ENCODE measurements at places on chromosomes 4 and X. TPM values are rescaled to one million over a fixed set of nuclear protein-coding genes. Genes with fewer than 3 reads are reported as not detected.

BEX5 gene
- total RNA-seq, result not detected

GRCh38 chr4:793941-794621 is 31.8 kb downstream of the CPLX1 start:
- peaks cover 39% of the 10 kb centered on the region for H3K27me3 ChIP-seq
- H3K36me3 ChIP-seq, result no peaks in the 10 kb centered on the region
- DNase-seq, result no peak
- no peaks in the 10 kb centered on the region for H3K4me1 ChIP-seq
- no peak overlapping the region for H3K4me3 ChIP-seq

GRCh38 chrX:39996536-39996935 is 101.2 kb downstream of the BCOR start:
- no peak overlapping the region for H3K27ac ChIP-seq
- DNase-seq, result no peak
- no peaks in the 10 kb centered on the region for H3K36me3 ChIP-seq

GRCh38 chrX:13669246-13669737 is 16.4 kb downstream of the TCEANC start:
- H3K4me3 ChIP-seq, result peak overlapping the region; percentile 52
- H3K27ac ChIP-seq, result peak overlapping the region; percentile 77
- no peaks in the 10 kb centered on the region for H3K36me3 ChIP-seq

DNA sequence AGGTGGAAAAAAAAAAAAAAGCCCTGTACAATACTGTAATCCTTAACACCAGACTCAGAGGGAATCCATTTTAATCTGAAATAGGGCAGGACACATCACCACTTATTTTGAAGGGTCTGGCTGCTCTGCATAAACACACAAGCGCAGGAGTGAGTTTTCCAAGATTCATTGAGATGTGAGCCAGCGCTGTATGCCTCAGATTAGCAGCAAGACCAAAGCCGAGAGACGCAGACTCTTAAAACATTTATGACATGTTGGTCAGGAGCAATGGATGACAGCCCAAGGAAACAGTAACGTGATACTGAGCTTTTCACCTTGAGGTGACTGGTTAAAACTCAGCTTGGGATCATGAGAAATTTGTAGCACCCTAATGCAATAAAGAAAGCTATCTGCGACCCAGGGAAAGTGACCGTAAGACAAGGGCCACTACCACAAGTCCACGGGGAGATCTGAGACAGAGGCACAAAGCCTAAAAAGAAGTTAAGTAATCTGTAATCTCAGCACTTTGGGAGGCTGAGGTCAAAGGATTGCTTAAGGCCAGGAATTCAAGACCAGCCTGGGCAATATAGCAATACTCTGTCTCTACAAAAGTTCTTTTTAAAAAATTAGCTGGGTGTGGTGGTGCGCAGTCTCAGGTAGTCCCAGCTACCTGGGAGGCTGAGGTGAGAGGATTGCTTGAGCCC is 210.6 kb downstream of the COL25A1 start:
- DNase-seq, result no peak
- no peak overlapping the region for H3K4me3 ChIP-seq
- no peak overlapping the region for H3K27ac ChIP-seq
- H3K27me3 ChIP-seq, result no peaks in the 10 kb centered on the region
- no peaks in the 10 kb centered on the region for H3K4me1 ChIP-seq

GRCh38 chr4:98318521-98318920 is 57.3 kb downstream of the RAP1GDS1 start:
- no peaks in the 10 kb centered on the region for H3K27me3 ChIP-seq
- peaks cover 11% of the 10 kb centered on the region for H3K4me1 ChIP-seq
- H3K4me3 ChIP-seq, result no peak overlapping the region
- H3K36me3 ChIP-seq, result peaks cover 16% of the 10 kb centered on the region

Measured in HFFc6 (cell line).